ENCODE measurements at places on chromosomes 6 and 20.

DNA sequence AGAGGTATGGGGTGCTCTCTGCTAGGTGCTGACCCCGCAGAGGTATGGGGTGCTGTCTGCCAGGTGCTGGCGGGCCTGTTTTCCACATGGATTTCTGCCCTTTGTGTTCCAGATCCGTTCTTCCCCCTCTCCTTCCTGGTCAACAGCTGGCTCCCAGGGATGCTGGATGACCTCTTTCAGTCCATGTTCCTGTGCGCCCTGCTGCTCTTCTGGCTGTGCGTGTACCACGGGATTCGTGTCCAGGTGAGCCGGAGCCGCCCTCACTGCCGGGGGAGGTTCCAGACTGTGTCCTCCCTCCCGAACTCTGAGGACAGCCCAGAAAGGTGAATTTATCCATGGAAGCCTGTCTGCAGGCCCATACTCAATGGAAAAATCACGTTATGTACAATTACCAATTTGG is 36.3 kb downstream of the DYNLT1 start:
- no peak for DNase-seq

- no peak for DNase-seq
Observed at GRCh38 chr6:162638931-162639574, 88.5 kb downstream of the PRKN start.

- DNase-seq: no peak
Observed at GRCh38 chr6:39084506-39084905, 30.5 kb downstream of the SAYSD1 start.

GRCh38 chr6:14671261-14671681 is 553.7 kb downstream of the CD83 start:
- no peak for DNase-seq

DNA sequence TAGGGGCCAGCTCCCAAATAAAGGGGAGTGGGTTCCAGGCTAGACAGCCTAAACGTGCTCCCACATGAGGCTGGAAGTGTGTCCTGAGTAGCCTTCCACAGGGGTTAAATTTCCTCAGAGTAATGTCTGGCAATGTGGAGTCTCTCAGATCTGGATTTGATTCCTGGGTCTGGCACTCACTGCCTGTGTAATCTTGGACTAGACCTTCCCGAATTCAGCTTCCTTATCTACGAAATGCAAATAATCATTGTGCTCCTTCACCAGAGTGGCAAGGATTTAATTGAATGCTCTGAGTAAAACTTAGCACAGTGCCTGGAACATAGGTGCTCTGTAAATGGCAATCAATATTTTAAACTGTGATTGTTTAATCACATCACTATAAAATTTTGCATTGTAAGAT is 114.4 kb downstream of the SLX4IP start:
- no peak for DNase-seq

DNA sequence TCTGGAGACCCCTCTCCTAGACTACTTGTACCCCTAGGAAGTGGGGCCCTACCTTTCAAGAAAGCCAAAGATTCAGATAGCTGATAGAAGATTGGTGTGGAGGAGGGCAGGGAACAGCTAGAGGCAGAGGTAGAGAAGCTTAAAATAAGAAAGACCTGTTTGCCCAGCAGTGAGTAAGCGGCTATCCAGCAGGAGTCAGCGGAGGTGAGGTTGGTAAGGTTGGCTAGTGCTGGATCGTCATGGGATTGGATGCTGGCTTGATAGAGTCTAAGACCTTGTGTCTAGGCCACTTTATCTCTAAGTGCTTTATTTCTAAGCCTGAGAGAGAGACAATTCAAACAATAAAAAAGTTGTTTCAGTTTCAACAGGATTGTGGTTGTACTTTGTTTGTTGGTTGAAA is 19.1 kb downstream of the ANKS1A start:
- no peak for DNase-seq

DNA sequence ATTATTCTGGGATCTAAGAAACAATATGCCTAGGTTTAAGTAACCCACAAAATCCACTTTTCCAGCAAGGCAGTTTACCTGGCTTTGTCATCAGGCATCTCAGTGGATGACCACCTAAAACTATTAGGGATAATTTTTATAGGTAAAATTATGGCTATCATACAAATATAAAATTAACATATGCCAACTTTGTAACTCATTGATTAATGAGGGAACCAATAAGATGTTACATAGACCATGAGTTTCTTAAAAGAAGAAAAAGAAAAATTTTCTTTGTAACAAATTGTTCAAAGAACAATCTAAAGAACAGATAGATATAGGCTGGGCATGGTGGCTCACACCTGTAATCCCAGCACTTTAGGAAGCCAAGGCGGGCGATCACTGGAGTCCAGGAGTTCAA is 49.7 kb upstream of the FILIP1 start:
- DNase-seq: no peak

DNA sequence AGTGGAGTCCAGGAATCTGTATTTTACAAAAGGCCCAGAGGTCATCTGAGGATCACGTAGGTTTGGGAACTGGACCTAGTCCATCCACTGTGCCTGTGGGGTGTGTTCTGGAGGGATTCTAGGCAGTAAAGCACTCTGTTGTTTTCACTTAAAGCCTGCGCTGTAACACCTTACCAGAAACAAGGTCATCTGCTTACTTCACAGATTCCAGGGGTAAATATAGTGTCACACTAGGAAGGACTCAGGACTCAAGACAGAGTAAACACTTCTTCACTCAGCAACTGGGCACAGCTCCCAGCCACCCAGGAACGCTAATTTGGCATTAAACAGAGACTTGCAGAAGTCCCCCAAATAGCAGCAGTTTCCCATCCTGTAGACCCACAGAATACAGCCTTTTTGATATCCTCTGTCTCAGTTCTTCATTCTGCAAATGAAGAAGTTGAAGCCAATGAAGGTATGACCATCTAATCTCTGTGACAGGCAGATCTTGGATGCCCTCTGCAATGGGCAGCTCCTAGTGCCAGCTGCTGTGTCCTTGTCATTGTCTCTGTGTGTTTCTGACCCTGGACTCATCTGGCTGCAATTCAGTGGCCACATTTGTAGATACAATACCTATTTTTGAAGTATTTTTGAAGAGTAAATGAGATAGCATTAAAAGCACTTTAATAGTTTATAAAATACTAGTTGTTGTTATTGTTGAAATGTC is 129.1 kb downstream of the SLC24A3 start:
- DNase-seq: no peak

- DNase-seq: no peak
Observed at GRCh38 chr6:102390541-102390940, 997.0 kb downstream of the GRIK2 start.

GRCh38 chr6:130259557-130259956 is 36.8 kb upstream of the SAMD3 start:
- DNase-seq: no peak

- no peak for DNase-seq
Observed at GRCh38 chr20:37449276-37449675, 71.8 kb upstream of the NNAT start.

GRCh38 chr6:147689398-147689797 is 180.9 kb downstream of the SAMD5 start:
- no peak for DNase-seq

- no peak for DNase-seq
Observed at GRCh38 chr20:5315807-5316187, 957 bp downstream of the PROKR2 start.

GRCh38 chr6:89411145-89412070 is 665 bp downstream of the RRAGD start:
- no peak for DNase-seq

DNA sequence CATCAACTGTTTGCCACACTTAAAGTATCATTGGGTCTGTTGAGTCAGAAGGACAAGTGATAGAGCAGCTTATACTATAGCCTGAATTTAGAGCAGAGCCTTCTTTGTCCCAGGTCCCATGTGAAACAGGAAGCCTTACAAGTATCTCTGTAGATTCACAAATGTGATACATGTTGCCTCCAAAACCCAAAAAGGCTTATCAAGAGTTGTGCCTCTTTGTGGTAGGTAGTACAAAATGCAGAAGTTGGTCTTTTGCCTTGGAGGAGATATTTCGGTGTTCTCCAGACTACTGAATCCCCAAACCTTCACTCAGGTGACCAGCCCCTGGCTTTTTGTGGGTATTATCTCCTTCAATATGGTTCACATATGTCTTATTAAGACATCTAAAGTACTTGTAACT is 172.8 kb upstream of the PROKR2 start:
- DNase-seq: no peak

GRCh38 chr6:16205377-16206144 is 32.8 kb upstream of the GMPR start:
- DNase-seq: no peak

DNA sequence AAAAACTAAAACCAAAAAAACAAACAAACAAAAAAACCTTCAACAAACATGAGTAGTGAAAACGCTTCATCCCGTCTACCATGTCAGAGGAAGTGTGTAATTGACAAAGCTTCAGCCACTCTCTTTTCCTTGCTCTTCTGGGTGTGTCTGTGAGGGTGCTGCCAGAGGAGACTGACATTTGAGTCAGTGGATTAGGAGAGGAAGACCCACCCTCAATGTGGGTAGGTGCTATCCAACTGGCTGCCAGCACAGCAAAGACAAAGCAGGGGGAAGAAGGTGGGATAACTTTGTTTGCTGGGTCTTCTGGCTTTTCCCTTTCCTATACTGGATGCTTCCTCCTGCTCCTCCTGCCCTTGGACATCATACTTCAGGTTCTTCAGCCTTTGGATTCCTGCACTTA is 145.6 kb downstream of the TASP1 start:
- no peak for DNase-seq

- no peak for DNase-seq
Observed at GRCh38 chr6:14129575-14129974, 12.0 kb downstream of the CD83 start.

DNA sequence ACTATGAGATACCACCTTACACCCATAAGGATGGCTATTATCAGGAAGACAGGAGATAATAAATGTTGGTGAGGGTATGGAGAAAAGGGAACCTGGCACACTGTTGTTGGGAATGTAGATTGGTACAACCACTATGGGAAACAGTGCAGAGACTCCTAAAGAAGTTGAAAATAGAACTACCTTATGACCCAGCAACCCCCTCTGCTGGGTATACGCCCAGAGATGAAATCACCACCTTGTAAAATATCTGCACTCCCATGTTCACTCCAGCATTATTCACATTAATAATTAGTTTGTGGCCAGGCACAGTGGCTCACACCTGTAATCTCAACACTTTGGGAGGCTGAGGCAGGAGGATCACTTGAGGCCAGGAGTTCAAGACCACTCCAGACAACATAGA is 26.8 kb downstream of the ZBTB9 start:
- DNase-seq: no peak

- DNase-seq: no peak
Observed at GRCh38 chr20:35821807-35822242, 50.0 kb downstream of the PHF20 start.

DNA sequence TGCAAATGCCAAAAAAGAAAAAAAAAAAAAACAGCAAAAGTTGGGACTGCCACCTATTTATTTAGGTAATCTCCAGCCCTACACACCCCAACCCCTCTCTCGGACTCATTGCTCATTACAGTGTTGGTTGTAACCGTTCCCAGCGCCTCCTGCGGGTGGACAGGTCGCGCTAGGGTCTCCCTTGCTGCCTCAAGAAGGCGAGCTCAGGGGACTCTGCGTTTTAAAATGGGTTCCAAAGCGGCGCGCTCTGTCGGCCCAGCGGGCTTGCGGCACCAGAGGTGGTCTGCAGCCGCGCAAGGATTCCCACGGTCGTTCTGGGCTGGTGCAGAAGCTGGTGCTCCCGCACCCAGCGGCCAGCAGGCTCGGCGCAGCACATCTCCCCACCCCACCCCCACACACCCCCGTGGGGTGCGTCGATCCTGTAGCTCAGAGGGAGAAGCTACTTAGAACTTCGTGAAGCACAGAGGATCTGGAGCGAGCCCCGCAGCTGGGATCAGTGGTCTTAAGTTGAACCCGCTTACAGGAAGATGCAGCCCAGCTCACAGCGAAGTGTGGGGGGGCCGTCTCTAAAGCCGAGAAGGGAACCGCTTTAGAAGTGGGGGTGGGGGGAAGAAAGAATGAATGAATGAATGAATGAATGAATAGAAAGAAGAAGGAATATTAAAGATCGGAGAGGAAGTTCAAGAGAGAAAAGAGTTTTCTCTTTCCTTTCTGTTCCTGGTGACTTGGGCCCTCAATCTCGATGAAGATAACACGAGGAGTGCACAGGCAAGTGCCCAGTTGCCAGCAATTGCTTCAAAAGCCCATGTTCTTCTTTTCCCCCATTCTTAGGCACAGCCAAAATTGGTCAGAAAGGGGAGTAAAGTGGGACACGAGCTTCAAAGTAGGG is 780 bp downstream of the TFAP2A start:
- DNase-seq: no peak

Data from thoracic aorta (tissue), 2 donors.